Nephron progenitor cell (in vitro differentiated cells): ENCODE measurements at places on chromosomes 6 and 20.

- no peak for DNase-seq
Observed at GRCh38 chr6:55726144-55726543, 147.2 kb upstream of the HMGCLL1 start.

- DNase-seq = no peak
Observed at GRCh38 chr20:12750221-12750620, 258.6 kb upstream of the SPTLC3 start.

- DNase-seq = no peak
Observed at GRCh38 chr6:79570129-79571029, 33.1 kb upstream of the LCA5 start.

GRCh38 chr6:155408231-155408630, 47.4 kb downstream of the NOX3 start:
- DNase-seq = no peak

DNA sequence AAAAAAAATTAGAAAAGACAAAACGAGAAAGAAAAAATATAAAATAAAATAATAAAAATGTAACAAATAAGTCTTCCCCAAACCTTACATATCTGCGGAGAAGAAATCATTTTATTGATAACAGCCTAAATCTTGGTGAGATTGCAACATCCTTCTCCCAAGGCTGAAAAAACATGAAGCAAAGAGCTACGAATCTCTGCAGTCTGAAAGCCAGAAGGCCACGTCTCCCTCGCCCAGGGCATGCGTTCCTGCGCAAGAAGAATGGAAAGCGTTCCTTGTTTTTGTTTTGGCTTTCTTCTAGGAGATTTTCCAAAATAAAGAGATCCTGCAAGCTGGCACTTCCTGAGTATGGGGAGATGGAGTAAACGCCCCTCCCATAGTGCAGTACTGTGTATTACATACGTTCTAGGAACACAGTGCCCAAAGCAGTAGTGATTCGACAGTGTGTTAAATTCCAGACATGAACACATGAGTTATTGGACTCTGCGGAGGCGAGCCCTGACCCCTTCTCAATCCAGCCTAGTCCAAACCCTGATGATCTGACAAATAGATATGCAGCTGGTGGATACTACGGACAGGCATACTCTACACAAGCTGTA, 126.7 kb upstream of the RREB1 start:
- no peak for DNase-seq

DNA sequence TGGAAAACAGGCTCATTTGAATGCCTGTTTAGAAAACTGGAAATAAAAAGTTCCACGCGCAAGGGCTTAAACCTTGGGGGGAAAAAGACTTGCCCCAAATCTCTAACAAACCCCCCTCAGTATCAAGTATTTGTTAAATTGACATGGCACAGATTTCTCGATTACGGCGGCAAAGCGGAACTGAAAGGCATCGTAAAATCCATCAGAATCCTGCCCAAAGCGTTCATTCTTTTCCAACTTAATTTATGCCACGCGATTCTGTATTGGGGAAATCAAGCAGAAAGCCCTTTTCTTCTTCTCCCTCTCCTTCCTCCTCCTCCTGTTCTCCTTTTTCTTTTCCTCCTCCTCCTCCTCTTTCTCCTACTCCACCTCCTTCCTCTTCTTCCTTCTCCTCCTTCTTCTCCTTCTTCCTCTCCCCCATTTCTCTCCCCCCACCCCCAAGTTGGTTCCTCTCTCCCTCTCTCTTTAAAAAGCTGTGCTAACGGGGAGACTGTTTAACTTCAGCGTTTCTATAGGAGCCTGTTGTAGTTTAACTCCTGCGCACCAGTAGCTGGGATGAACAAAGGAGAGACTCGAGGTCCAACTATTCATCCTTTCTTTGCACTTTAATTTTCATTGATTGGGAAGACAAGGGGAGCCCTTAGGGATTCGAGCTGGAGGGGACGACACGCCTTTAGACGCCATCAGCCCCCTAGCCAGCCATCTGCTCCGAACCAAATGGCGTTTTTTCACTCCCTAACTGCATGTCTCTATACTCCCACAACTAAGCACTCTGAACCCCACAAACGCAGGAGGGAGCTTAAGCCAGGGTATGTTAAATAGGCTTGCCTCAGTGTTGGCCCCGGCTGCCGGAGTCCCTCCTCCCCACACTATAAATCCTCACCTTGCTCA, 2.7 kb upstream of the DLL1 start:
- no peak for DNase-seq

DNA sequence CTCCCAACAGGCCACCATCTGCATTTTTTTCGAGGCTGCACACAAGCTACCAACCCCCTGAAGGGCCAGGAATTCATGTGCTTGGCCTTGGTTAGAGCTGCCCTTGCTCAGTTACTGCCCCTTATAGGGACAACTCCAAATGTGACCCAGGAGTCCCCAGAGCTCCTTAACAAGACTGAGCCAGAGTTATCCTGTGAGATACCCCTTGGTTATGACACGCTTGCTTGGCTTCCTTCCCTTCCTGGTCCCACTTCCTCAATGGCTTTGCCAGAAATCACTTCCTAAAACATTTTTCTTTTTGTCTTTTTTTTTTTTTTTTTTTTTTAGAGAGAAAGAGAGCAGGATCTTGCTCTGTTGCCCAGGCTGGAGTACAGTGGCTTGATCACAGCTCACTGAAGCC, 8.9 kb downstream of the TREM1 start:
- DNase-seq = no peak

DNA sequence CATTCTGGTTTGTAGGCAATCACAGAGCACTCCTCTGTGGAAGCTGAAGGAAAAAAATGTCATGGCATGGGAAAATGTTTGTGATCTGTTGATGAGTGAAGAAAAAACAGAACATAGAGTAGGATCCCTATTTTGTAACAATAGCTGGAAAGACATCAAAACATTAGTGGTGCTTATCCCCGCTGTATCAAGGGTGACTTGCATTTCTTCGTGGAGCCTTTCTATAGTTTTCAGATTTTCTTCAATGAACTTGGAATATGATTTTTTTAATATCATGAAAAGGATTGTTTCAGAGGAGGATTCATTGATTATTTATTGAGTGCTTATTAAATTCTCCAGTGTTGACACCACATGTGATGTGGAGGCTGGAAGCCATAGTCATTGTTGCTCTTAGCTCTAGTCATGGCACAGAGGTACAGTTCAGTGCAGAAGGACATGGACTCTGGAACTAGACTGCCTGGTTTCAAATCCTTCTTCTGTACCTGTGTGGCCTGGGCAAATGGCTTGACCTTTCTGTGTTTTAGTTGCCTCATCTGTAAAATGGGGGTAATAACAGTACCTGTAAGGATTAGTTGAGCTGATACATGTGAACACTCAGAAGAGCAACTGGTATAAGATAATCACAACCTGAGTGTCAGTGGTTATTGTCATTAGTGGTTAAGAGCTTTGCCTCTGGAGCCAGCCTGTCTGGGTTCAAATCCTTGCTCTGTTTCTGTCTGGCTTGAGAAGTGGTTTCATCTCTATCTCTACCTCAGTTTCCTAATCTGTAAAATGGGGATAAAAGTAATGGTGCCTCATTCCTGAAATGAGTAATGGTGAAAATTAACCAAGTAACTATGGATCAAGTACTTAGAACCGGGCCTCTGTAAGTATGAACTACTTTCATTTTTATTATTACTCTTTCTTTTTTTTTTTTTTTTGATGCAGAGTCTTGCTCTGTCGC, 14.7 kb upstream of the CDKN1A start:
- no peak for DNase-seq

DNA sequence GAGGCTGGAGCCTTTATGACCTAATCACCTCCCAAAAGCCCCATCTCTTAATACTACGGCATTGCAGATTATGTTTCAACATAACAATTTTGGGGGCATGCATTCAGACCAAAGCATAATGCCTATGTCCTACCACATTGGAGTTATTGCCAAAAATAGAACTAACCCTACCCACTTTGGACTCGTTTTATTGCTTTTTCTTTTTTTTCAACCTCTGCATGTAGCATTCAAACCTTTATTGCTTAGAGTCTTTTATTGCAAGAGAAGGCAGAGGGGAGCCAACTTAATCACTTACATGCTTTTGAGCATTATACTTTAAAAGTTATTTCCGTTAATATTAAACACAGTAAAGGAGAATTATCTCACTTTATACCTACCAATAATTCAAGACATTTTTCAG, 8.1 kb upstream of the MBOAT1 start:
- no peak for DNase-seq

- no peak for DNase-seq
Observed at GRCh38 chr6:91538622-91539021, 951.8 kb upstream of the MAP3K7 start.

DNA sequence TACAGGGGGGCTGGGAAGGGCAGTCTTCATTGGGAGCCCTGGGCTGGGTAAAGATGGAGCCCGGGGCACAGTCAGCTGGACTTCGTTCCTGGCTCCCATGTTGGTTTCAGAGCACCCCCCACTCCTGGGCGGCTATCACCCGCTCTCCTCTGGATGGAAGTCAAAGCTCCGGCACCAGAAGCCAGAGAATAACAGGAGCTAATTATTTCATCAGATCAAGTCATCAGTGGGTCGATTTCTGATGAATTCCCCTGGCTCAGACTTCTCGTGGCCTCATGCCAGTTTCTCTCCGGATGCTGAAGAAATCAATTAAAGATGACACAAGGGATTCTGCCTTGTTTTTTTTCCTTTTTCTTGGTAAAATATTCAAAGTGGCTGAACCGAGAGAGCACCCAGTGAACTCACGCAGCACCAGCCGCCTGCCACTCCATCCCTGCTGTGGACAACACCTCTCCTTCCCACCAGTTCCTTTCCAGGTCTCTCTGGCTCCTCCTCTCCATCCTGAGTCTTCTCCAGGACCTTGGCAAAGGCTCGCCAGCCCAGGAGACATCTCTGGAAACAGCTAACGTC, 22.5 kb downstream of the SULF2 start:
- no peak for DNase-seq

DNA sequence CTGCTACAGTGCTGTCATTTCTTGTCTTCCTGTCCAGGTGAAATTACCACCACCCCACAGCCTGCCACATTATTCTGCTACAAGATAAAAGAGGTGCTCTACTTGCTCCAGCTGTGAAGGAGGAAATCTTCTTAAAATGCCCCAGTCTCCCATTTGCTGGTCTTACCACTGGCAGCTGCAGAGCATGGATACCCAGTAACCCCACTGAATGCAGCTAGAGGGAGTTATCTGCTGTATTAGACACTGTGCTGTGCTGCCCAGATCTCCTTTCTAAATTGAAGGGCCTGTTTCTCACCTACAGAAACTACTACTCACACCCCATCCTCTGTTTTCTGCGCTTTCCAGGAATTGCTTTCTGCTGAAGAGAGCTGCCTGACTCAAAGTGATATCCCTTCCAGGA, 517.8 kb downstream of the PKHD1 start:
- DNase-seq = no peak

GRCh38 chr6:77607004-77607403, 45.8 kb upstream of the MEI4 start:
- DNase-seq = no peak

GRCh38 chr6:13445005-13445743, 42.2 kb downstream of the GFOD1 start:
- DNase-seq = peak; percentile 38

DNA sequence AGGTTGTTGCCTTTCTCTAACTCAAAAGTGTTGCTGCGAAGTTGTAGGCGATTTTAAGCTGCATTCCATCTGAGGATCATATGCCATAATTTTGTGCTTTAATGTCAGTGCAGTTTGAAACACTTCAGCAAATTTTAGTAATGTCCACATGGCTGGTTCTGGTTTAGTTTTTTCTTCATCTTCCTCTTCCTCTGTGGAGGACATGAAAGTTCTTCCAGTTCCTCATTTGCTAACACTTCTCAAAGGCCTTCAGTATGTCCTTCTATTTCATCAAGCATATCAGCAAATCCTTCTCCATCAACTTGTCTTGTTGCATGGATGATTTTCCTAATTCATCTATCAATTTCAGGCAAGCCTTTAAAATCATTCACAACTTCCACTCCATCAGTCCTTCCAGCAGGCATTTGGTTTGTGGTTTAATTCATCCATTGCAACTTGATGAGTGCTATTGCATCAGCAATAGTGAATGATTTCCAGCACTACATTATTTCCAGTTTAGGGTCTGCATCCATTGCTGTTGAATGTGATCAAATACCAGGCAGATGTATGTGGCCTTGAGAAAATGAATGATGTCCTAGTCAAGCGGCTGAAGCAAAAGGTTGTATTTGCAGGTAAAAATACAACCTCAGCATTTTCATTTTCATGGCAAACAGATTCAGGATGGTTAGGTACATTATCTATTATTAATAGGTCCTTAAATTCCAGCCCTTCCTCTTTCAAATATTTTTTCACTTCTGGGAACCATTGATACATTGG, 20.2 kb downstream of the SHLD1 start:
- no peak for DNase-seq

- DNase-seq = no peak
Observed at GRCh38 chr20:37220731-37221130, 40.9 kb downstream of the GHRH start.

DNA sequence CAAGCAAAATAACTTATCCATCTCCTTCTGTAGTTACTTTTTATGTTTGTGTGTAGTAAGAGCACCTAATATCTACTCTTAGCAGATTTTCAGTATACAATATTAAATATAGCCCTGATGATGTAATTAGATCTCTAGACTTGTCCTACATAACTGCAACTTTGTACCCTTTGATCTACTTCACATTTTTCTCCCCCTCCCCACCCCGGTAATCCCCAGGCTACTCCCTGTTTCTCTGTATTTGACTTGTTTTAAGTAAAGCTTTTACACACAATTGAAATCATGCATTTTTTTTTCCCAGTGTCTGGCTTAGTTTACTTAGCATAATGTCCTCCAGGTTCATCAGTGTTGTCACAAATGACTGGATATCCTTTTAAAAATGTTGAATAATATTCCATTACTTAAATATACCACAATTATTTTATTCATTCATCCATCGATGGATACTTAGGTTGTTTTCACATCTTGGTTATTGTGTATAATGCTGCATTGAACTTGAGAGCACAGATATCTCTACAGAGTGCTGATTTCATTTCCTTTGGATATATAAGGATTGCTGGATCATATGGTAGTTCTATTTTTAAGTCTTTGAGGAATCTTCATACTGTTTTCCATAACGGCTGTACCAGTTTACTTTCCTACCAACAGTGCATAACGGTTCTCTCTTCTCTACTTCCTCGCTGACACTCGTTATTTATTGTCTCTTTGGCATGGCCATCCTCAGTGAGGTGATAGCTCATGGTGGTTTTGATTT, 212.7 kb downstream of the CDKAL1 start:
- no peak for DNase-seq

DNA sequence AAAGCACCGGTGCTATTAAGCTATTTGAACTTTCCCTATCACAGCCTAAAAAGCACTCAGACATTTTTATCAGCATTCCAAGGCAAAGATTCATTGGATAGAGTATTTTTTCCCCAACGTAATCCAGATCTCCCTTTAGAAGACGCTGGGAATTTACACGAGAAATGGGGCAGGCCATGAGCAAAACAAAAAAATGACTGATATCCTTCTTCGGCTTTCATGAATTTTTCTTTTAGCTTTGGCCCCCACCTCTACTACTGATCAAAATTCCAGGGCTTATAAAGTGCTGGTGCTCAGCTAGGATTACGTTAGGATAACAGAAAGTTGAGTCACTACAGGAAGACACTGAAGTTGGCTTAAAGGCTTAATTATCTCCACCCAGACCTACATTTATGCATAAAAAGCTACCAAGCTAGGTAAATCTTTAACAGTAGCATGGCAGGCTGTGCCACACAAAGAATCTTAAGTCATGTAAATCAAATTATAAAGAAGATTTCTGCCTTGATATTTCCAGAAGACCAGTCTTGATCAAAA, 418.5 kb upstream of the BTBD3 start:
- DNase-seq = no peak
